Osteoblast (primary cell): ENCODE measurements at places on chromosomes 13 and 19.

GRCh38 chr13:113272701-113273181 lies 24.3 kb upstream of the LAMP1 start:
- no peaks in the 10 kb centered on the region for H3K36me3 ChIP-seq
- H3K27ac ChIP-seq: no peak overlapping the region
- no peak for DNase-seq
- H3K27me3 ChIP-seq: no peaks in the 10 kb centered on the region
- no peak overlapping the region for H3K4me3 ChIP-seq

DNA sequence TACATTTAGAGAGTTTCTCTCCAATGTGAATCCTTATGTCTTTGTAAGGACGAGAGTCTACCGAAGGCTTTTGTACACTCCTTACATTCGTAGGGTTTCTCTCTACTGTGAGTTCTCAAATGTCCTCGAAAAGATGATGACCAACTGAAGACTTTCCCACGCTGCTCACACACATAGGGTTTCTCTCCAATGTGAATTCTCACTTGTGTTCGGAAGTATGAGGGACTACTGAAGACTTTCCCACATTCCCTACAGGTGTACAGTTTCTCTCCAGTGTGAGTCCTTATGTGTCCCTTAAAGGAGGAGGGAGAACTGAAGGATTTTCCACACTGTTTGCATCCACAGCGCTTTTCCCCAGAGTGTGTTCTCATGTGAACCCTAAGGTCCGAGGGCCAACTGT lies 4.0 kb upstream of the ZNF57 start:
- no peak overlapping the region for H3K4me3 ChIP-seq
- no peaks in the 10 kb centered on the region for H3K4me1 ChIP-seq
- no peak overlapping the region for H3K27ac ChIP-seq

DNA sequence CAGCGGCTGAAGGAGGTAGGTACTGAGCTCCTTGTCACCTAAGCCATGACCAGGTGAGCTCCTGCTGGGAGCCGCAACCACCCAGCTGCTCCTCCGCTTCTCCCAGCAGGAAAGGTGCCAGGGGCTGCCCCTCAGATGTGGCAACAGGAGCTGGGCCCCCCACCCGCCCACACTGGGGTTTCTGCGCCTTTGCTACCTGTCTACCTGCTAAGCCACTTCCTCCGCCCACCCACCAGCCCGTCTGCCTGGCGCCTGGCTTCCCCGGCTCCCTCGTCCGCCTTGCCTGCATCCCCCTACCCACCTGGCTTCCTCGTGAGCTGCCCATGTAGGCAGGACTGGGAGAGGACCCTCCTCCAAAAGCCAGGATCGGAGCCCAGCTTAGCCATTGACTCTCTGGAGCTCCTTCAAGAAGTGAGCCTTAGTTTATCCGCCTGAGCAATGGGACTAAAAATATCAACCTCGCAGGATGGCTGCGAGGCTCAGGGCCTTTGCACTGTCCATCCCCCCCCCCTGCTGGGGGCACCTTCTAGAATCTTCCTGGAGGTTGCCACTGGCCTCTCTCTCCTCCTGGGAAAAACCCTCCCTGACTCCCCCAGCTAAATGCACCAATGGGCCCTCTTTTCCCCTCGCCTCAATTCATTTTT lies 55.8 kb upstream of the KLF2 start:
- no peaks in the 10 kb centered on the region for H3K4me1 ChIP-seq
- no peak overlapping the region for H3K27ac ChIP-seq
- H3K36me3 ChIP-seq: no peaks in the 10 kb centered on the region
- no peak for DNase-seq
- H3K4me3 ChIP-seq: no peak overlapping the region

DNA sequence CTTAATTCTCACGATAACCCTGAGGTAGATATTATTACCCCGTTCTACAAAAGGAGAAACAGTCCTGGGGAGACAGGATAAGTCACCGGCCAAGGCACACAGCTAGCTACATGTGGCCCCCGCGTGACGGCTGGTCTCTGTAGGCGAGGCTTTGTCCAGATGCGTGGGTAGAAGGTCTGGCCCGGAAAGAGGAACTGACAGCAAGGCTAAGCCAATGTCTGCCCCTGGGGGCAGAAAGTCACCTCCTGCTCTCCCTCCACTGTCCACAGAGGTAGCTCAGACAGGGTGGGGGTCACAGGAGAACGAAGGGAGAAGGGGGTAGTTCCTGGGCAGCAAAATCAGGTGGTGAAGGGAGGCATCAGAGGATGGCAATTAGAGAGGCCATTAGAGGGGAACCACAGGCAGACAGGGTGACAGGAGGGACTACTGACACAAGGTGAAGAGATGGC lies 1.8 kb downstream of the APOC4 start:
- H3K27ac ChIP-seq: no peak overlapping the region
- no peaks in the 10 kb centered on the region for H3K36me3 ChIP-seq
- H3K4me3 ChIP-seq: no peak overlapping the region
- peaks cover 3% of the 10 kb centered on the region for H3K4me1 ChIP-seq
- peak; percentile 76 for DNase-seq
- no peaks in the 10 kb centered on the region for H3K27me3 ChIP-seq

DNA sequence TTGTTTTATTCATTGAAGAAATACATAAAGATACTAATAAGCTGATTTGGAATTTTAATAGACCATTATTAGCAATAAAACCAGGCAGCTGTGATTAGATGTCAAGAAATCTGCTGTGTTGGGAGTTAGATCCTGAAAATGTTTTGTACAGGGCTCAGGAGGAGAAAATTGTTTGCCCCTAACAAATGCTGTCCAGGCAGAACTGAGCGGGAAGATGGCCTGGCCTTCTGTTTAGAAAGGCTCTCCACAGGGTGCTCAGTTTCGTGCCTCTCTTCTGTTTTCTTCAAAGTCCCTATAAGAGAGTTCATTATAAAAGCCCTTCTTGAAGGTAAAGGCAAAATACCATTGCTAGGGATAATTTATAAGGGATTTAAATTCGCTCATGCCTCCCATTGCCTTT lies 64.1 kb downstream of the ERCC5 start:
- H3K27ac ChIP-seq: no peak overlapping the region
- H3K36me3 ChIP-seq: no peaks in the 10 kb centered on the region
- H3K27me3 ChIP-seq: no peaks in the 10 kb centered on the region
- no peaks in the 10 kb centered on the region for H3K4me1 ChIP-seq

DNA sequence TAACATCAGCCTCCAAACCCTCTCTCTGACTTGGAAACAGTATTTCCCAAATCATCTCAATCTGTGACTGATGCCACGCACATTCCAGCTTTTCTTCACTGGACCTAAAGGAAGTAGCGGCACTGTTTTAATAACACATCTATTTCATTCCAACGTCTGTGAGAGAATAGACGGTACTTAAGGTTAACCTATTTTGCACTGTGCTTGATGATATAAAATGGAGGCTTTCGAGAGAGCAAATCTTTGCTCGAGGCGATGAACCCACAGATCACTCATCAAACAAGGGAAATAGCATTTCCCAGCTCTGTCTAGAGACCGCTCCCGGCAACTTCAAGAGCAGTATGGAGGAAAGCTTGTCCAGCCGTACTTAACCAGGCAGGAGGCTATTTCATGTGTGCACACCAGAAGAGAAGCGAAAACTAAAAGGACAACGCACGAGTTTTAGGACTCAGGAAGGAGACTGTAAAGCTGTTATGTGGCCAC lies 2.9 kb downstream of the UBL3 start:
- peaks cover 43% of the 10 kb centered on the region for H3K4me1 ChIP-seq
- peak; percentile 82 for DNase-seq
- no peaks in the 10 kb centered on the region for H3K36me3 ChIP-seq

GRCh38 chr19:43820098-43820883 lies 6.8 kb upstream of the ZNF283 start:
- H3K4me3 ChIP-seq: peak overlapping the region; percentile 70
- H3K27ac ChIP-seq: no peak overlapping the region
- H3K27me3 ChIP-seq: peaks cover 15% of the 10 kb centered on the region
- no peaks in the 10 kb centered on the region for H3K36me3 ChIP-seq

DNA sequence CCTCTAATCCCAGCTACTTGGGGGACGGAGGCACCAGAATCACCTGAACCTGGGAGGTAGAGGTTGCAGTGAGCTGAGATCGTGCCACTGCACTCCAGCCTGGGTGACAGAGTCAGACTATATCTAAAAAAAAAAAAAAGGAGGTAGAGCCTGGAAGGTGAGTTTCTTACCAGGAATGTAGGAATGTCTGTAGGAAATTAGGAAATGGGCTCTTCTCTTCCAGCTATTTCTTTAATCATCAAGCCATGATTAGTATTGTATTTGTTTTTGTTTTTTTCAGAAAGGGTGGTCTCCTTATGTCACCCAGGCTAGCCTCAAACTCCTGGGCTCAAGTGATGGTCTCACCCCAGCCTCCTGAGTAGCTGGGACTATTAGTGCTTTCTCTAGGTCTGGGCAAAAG lies 26.3 kb upstream of the SERP2 start:
- no peaks in the 10 kb centered on the region for H3K27me3 ChIP-seq
- no peak overlapping the region for H3K27ac ChIP-seq
- DNase-seq: no peak
- no peak overlapping the region for H3K4me3 ChIP-seq
- no peaks in the 10 kb centered on the region for H3K36me3 ChIP-seq
- no peaks in the 10 kb centered on the region for H3K4me1 ChIP-seq

DNA sequence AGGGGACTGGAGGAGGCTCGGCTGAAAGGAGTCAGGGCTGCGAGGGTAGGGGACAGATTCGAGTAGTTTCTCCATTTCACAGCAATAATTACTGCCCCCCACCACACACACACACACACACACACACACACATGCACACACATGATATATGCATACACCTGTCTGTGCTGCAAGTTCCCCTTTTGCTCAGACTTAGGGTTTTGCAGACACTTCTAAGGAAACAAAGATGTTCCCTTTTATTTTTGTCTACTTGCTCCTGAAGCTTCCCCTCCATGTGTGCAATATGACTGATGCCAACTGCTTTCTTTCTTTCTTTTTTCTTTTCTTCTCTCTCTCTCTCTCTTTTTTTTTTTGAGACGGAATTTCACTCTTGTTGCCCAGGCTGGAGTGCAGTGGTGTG lies 13.4 kb downstream of the MBD3L2B start:
- H3K36me3 ChIP-seq: no peaks in the 10 kb centered on the region
- H3K4me1 ChIP-seq: no peaks in the 10 kb centered on the region
- no peak overlapping the region for H3K4me3 ChIP-seq
- DNase-seq: no peak

- H3K27me3 ChIP-seq: no peaks in the 10 kb centered on the region
- H3K36me3 ChIP-seq: no peaks in the 10 kb centered on the region
- DNase-seq: no peak
- no peak overlapping the region for H3K27ac ChIP-seq
- H3K4me1 ChIP-seq: no peaks in the 10 kb centered on the region
- no peak overlapping the region for H3K4me3 ChIP-seq
These were observed 4.1 kb downstream of the FPR2 start for GRCh38 chr19:51765086-51765485.

DNA sequence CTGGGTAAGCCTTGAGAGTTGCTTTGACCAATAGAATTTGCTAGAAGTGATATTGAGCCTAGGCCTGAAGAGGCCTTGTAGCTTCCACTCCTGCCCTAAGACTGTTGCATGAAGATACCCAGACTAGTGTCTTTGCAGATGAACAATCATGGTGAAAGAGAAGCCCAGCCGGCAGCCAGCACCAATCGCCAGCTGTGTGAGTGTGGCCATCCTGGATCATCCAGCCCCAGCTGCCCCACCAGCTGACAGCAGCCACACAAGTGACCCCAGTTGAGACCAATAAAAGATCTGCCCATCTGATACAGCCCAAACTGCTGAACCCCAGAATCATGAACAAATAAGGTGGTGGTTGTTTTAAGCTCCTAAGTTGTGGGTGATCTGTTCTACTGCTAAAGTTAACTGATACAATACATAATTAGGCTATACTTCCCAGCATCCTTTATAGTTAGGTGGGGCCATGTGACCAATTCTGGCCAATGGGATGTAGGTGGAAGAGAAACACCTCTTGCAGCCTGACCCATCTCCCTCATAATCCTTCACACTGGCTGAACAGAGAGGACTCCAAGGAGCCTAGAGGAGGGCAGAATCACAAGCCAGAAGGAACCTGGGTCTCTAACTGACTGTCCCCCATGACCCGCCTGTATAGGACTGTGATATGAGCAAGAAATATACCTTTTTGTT lies 9.4 kb upstream of the ZNF428 start:
- H3K4me3 ChIP-seq: no peak overlapping the region
- H3K4me1 ChIP-seq: no peaks in the 10 kb centered on the region
- H3K27ac ChIP-seq: no peak overlapping the region

DNA sequence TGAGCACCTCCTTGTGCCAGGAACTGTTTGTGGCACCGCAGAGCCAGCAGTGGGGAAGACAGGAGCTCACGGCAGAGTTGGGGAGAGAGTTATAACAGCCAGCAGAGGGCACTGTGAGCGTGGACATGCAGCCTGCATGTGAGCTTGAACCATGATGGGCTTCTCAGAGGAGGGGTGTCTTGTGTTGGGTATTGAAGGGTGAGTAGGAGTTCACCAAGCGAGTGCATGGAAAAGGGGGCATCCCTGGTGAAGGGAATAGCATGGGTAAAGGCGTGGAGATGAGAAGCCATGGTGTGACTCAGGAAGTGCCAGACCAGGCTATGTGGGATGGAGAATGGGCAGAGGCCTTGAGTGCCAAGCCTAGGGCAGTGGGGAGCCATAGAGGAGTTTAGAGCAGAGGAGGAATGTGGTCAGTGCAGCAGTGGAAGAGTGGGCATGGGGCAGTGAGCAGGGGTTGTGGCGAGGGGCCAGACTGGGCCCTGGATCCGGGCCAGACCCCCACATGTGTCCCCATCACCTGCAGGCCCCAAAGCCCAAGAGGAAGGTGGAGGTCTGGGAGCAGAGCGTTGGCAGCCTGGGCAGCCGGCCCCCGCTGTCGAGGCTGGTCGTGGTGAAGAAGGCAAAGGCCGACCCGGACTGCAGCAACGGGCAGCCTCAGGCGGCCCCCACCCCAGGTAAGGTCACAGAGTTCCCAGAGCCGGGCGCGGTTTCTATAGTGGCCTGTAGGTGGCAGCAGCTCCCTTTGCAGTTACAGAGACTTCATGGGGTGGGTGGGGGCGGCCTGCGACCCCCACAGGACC lies 11.8 kb upstream of the SHD start:
- peaks cover 12% of the 10 kb centered on the region for H3K36me3 ChIP-seq
- H3K27me3 ChIP-seq: no peaks in the 10 kb centered on the region
- peak; percentile 92 for DNase-seq
- no peaks in the 10 kb centered on the region for H3K4me1 ChIP-seq
- H3K27ac ChIP-seq: no peak overlapping the region
- H3K4me3 ChIP-seq: no peak overlapping the region

DNA sequence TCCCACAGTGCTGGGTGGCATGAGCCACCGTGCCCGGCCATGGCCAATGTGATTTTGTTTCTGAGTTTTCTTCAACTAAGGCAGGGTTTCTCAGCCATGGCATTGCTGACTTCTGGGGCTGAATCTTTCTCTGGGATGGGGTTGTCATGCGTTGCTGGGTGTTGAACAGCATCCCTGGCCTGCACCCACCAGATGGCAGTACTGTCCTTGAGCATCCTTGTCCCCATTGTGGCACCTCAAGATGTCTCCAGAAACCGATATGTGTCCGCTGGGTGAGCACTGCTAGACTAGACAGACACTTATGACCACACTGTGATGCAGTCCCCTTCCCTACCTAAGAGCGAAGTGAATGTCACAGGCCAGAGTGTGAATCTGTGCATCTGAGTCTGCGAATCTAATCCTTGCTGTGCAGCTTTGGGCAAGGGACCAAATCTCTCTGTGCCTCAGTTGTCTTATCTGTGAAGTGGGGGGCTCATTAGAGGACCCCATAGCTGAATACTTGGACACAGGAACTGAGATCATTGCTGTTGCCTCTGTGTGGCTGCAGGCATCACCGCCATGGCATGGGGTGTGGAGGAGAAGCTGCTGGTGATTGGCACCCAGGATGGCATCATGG lies 50.3 kb upstream of the SIN3B start:
- DNase-seq: peak; percentile 91
- H3K4me3 ChIP-seq: no peak overlapping the region
- peaks cover 6% of the 10 kb centered on the region for H3K27me3 ChIP-seq
- H3K36me3 ChIP-seq: no peaks in the 10 kb centered on the region
- no peak overlapping the region for H3K27ac ChIP-seq
- H3K4me1 ChIP-seq: no peaks in the 10 kb centered on the region
